ENCODE measurements at places on chromosomes 16 and 17.

DNA sequence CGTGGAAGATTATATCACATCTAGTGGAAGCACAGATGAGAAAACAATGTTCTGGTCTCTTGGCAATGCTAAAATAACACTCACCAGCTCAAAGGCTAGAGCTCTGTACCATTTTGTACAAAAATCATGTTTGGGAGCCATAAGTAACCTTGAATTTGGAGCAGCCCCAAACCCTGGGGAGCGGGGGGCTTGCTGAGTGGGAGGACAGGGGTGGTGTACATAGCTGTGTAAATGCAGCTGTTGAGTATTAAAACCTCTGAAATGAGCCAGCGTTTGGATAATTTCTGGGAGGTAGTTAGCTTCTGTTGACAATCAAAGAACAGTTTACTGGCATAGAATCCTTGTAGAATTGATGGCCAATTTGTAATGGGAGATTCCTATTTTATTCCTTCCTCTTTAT is 4.3 kb downstream of the MYH8 start:
- DNase-seq, result no peak

- DNase-seq, result no peak
These were observed 453 bp upstream of the WFIKKN1 start for GRCh38 chr16:630249-630814.

GRCh38 chr17:81252987-81253329 is 13.8 kb downstream of the NDUFAF8 start:
- DNase-seq, result no peak

- DNase-seq, result no peak
These were observed 156.4 kb upstream of the ANKFN1 start for GRCh38 chr17:55996826-55997225.

- DNase-seq, result no peak
These were observed 163.5 kb upstream of the DYNLRB2 start for GRCh38 chr16:80377096-80377956.

DNA sequence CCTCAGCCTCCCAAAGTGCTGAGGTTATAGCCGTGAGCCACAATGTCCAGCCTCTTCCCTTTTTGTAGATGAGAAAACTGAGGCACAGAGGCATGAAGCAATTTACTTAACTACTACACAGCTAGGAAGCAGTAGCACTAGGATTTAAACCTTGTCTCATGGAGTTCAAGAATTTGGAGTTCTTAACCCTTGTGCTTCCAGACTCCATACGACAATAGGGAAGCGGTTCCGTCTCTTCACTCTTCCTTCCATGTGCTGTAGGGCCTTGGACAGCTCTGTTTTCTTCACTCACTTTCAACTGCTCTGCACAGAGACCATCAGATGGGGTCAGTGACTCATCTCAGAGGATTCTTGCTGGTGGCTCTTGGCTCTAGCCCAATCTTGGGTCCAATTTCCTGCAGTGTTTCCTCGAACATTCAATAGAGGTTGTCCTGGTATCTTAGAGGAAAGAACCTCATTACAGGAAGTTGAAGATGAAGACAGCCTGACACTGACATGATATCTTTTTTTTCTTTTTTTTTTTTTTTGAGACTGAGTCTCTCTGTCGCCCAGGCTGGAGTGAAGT is 19.3 kb downstream of the ITGAL start:
- no peak for DNase-seq

DNA sequence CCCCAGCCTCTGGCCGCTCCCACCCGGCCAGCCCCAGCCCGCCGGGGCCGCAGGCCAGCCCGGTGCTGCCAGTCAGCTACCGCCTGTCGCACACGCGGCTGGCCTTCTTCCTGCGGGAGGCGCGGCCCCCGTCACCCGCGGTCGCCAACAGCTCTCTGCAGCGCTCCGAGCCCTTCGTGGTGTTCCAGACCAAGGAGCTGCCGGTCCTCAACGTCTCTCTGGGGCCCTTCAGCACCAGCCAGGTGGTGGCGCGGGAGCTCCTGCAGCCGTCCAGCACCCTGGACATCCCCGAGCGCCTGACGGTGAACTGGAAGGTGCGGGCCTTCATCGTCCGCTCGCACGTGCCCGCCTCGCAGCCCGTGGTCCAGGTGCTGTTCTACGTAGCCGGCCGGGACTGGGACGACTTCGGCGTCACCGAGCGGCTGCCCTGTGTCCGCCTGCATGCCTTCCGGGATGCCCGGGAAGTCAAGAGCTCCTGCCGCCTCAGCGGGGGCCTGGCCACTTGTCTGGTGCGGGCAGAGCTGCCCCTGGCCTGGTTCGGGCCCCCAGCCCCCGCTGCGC is 46.8 kb downstream of the TMEM132E start:
- no peak for DNase-seq

- no peak for DNase-seq
These were observed 47.5 kb downstream of the SLC6A2 start for GRCh38 chr16:55703003-55704001.

DNA sequence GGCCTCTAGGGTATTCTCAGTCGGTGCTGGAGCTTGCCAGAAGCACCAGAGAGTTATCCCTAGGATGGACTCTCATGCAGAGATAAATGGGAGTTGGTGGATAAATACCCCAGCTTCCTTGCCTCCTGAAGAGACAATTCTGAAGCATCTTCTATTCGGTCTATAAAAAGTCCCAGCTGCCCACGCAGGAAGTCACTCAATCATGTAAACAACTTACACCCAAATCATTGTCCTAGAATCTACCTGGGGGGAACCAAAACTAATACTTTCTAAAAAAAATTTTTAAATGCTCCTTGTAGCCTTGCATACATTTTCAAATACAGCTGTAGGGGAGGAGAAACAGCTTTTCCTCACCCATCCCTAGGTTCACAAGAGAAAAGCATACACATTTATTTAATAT is 66.6 kb upstream of the ELAC2 start:
- no peak for DNase-seq

DNA sequence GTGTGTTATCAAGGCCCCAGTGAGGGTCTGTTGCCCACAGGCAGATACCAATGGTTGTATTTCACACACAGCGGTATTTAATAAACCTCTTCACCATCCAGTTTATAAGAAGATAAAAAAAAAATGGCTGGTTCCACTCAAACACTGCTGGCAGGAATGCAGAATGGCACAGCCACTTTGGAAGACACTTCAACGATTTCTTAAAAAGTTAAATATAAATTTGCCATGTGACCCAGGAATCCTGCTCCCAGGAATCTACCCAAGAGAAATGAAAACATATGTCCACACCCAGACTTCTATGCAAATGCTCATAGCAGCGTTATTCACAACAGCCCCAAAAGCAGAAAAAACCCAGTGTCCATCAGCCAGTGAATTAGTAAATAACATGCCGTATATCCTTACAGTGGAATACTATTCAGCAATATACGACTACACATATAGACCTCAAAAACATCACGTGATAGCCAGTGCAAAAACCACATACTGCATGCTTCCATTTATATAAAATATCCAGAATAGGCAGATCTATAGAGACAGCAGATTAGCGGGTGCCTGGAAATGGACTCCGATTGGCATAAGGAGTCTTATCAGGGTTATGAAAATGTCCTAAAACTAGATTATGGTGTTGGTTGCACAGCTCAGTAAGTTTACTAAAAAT is 38.7 kb downstream of the XYLT1 start:
- no peak for DNase-seq

- DNase-seq, result no peak
These were observed 234.2 kb upstream of the TOX3 start for GRCh38 chr16:52781005-52781630.

- no peak for DNase-seq
These were observed 8.4 kb downstream of the ACSF3 start for GRCh38 chr16:89102041-89102471.

- DNase-seq, result no peak
These were observed 30.5 kb downstream of the FCSK start for GRCh38 chr16:70484867-70485266.

DNA sequence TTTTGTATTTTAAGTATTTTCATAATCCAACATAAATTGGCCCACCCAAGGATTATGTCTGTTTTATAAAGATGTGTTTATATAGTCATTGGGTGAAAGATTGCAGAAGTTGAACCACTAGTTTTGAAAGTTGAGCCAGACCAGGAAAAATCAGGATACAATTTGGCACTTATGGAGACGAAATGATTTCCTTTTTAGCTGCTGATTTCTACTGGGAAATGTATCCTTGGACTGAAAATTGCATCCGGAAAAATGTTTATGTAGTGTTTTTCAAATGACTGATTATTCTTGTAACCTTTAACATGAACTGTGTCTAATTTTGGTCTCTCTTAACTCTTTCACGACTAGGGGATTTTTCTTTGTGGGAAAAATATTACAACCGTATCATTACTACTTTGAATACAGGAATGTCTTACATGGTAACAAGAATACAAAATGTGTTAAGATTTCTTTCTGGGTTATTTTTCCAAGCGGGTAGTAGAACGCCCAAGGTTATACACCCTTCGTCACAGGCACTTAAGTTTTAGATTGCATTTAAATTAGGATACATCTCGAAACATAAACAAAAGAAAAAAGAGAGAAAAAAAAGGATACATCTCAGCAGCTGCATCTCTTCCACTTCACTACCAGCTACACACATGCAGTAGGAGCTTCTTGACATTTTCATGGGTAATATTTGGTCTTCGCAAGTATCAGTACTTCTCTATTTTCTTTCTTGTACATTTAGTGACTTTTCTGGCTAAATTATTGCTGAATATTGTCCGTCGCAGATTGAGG is 273.0 kb upstream of the TBX2 start:
- DNase-seq, result no peak

- no peak for DNase-seq
These were observed 33.6 kb upstream of the PABPN1L start for GRCh38 chr16:88899901-88900661.

- DNase-seq, result no peak
These were observed 14.2 kb upstream of the NFATC3 start for GRCh38 chr16:68070806-68071517.

GRCh38 chr16:53089434-53090285 is 34.9 kb downstream of the CHD9 start:
- peak; percentile 49 for DNase-seq

DNA sequence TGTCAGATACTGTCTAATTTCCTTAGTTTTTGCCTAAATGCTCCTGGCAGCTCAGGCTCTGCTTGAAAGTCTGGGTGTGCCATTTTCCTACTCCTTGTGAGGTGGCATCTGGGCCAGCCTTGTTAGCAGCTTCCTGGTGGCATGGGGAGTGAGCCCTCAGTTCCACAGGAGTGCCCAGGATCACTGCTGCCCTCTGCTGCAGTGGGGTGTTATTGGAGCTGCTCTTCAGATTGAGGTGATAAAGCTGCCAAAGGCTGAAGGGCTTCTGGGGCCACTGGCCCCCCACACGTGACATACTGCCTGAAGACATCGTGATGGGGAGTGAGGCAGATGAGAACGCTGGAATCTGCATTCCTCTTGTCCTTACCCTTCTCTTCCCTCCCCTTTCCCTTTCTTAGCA is 27.4 kb downstream of the CEP95 start:
- DNase-seq, result no peak

- DNase-seq, result no peak
These were observed 725 bp upstream of the SPHK1 start for GRCh38 chr17:76383546-76384221.

DNA sequence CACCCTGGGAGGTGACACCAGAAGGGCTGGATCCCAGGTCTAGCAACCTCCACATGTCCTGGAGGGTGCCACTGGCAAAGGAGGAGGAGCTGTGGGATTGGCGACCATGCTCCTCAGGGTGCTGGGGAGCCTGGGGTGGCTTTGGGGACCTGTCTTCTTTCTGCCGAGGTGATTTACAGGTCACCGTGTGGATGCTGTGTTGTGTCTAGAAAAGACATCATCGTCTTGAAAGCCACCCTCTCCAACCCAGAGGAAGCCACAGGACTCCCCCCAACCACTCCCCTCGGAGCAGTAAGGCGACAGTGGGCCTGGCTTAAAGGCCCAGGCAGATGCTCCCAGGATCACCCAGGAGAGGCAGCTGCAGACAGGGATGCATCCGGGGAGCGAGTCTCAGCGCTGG is 29.7 kb upstream of the FASN start:
- no peak for DNase-seq
